ENCODE measurements at places on chromosomes 13 and 19.

DNA sequence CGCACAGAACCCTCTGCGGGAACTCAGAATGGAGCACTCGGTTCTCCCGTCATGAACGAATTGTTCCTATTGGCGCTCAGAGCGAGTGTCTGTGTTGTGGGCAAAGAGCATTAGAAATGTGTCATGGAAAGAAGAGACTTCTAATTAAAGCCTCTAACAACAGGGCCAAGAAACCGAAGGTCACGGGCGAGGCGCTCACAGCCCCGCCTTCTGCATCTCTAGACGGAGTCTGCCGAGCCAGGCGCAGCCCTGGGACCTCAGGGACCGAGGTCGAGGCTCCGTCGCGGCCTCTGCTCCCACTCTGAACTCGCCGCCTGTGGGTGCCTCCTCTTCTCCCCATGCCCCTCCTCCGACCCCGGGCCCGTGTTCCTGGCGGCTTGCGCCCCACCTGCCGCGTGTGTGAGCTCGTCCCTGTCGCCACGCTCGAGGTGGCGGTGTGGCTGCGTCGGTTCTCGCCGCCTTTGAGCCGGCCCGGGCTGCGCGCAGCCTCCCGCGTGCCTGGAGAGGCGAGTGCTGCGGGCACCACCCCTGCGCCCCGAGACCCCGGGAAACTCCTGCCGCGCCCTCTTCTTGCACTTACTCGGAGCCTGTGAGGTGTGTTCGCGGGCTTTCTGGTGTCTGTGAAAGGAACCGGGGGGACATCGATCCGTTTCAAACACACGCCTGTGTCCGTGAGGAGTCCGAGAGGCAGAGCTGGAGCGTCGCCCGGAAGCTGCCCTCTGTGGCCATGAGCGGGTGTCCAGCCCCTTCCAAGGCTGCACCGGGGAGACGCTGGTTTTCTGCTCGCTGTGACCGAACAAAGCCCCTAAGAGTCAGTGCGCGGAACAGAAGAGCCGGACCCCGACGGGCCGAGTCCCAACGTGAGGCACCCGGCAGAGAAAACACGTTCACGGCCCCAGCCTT, 45.4 kb upstream of the SPACA7 start:
- DNase-seq = no peak

- DNase-seq = no peak
These were observed 244.5 kb downstream of the OXGR1 start for GRCh38 chr13:96749825-96750224.

DNA sequence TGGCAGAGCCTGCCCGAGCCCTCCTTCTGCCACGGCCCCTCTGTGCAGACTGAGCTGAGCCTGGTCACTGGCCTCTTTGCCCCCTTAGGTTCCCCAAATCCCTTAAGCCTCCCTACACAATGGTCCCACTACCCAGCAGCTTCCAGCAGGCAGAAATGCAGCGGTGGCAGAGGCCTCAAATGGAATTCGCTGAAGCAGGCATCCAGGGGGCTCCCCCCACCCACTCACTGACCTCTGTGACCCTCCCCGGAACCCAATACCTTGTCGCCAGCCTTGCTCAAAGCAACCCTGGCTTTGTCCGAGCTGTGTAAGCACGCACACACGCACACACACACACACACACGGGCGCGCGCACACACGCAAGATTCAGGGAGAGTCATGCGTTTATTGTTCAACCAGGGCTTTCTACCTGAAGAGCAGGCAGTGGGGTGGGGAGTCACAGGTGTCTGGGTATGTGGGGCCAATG, at the start of gene LIM2:
Gene LIM2 (minus strand): TSS at position 51 of the 466 bp plus-strand sequence. CDS start 531 bp downstream, outside the sequence.
- no peak for DNase-seq

DNA sequence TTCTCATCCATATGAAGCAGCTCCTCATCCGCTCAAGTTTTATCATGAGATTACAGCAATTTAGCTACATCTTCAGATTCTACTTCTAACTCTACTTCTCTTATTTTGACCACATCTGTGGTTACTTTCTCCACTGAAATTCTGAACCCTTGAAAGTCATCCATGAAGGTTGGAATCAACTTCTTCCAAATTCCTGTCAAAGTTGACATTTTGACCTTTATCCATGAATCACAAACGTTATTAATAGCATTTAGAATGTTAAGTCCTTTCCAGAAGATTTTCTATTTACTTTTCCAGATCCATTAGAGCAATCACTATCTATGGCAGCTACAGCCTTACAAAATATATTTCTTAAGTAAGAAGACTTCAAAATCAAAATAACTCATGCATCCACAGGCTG, 421.7 kb upstream of the GPC6 start:
- DNase-seq = no peak

- no peak for DNase-seq
These were observed 30.3 kb upstream of the EHD2 start for GRCh38 chr19:47682939-47683338.

- DNase-seq = no peak
These were observed 10.5 kb downstream of the MYCBP2 start for GRCh38 chr13:77316430-77316829.

DNA sequence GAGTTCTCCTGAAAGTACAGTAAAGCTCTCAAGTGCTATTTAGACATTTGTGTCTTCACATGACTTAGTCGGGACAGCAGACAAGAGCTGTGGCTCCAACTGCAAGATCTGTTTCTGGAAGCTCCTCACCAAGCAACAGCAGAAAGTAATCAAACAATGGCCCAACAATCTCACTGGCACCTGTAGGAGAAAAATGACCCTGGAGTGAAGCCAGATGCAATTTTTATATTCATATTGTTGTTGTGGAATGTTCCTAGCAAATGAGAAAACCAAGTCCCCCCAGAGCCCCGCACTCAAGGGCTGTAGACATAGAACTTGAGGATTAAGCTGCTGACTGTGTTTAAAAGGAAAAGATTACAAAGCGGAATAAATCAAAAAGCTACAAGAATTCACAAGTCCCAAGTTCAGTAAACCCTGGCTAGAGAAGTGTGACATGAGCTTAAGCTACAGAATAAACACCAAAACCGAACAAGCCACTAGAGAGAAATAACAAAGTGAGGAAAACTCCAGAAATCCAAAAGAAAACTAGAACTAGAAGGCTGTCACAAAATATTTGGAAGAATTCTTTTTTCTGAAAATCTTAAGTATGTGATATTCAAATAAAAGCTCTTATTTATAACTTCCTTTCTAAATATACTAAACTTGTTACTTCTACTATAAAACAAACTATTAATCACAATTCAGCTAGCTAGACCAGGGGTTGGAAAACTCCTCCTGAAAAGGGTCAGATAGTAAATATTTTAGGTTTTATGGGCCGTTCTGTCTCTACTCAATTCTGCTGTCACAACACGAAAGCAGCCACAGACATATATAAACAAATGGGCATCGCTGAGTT, 454.5 kb downstream of the SUCLA2 start:
- DNase-seq = no peak

DNA sequence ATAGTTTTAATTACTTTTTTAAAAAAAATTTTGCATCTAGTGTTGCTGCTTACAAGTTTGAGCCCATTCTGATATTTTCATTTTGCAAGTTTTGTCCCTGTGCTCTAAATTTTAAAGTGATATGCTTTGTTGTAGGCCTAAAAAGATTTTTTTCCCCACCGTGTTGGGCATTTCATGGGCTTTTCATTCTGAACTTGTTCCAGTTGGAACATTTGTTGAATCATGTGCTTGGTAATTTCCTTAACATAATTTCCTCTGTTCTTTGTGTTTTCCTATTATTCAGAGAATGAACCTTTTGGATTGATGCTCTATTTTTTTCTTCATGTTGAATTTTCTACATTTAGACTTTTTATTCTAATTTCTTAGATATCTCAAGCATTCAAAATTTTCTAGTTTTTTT, 206.4 kb upstream of the SPRY2 start:
- no peak for DNase-seq

DNA sequence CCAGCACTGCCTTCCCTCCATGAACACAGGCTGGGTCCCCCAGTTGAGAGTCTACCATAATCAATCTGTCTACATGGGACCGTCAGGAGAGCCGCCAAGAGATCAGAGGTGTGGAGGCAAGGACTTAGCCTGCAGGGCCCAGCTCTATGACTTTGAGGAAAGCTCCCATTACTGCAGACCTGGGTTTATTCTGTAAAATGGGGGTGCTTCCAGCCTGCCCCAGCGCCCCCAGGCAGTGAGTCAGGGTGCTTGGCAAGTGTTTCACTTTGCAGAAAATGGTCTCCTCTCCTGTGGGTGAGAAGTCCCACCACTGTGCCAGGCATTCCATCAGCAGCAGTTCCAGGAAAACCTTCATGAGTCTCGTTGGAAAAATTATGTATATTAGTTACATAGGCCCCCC, 75.5 kb upstream of the VSTM2B start:
- no peak for DNase-seq

GRCh38 chr19:39133431-39134270, 8.1 kb downstream of the PAK4 start:
- peak; percentile 61 for DNase-seq

DNA sequence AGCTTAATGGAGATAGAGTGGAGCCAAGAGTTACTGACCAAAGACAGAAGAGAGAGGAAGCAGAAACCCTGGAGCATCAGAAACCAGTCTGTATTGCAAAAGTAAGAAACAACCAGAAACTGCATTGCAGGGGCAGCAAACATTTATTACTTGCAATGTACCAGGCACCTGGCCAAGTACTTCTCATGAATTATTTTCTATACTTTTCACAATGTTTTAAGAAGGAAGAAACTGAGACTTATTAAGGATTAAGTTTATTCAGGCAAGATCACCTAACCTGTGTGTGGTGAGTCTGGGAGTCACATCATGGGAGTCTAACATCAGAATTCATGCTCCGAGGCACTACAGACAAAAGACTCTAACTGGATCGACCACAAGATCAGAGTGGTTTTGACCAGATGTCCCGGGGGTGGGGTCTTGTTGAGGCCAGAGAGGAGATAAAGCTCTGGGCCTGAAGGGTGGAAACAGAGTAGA, 47.4 kb downstream of the TNFRSF19 start:
- no peak for DNase-seq

DNA sequence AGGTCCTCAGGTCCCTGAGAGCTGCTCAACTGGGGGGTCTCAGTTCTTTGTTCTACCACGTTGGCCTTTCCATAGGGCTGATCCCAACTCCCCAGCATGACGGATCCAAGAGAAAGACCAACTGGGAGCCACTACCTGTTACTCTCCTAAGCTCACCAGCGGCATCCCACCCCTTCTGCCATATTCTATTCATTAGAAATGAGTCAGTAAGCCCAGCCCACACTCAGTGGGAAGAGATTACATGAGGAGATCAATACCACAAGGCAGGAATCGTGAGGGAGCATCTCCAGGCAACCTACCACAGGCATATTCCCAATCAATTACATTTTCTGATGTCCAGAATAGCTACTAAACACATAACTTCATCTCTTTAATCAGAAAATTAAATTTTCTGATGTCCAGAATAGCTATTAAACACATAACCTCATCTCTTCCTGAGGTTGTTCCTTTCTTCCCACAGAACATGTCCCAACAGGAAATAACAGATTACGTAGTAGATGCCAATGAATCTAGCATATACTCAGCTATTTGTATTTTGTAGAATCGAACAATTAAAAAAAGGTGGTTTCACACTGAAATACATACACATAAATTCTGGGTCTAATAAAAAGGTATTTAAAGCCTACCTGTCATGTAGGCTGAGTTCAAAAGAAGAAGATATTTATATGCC, 708.1 kb upstream of the ARGLU1 start:
- no peak for DNase-seq

DNA sequence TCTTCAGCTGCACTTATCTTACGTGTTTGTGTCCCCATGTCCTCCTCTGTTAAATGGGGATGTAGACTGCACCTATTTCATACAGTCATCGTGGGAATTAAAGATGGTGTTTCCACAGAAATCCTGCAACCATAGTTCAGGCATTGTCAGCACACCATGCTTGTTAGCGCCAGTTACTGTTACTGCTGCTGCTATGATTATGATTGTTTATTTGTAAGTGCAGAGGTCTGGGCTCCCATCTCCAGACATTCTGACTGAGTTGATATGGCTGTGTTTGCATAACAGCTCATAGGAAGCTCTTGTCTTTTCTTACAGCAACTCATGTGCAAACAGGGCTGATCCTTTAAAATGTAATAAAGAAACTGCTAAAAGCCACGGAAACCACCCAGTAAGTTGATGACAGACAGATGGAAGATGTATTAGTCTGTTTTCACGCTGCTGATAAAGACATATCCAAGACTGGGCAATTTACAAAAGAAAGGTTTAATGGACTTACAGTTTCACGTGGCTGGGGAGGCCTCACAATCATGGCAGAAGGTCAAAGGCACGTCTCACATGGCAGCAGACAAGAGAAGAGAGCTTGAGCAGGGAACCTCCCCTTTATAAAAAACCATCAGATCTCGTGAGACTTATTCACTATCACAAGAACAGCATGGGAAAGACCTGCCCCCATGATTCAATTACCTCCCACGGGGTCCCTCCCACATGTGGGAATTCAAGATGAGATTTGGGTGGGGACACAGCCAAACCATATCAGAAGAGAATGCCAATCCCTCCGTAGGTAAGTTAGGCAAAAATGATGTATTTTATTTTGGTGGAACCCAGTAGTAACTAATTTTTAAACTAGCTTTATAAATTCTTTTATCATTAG, 1.6 kb downstream of the ZSCAN5A start:
- DNase-seq = no peak

DNA sequence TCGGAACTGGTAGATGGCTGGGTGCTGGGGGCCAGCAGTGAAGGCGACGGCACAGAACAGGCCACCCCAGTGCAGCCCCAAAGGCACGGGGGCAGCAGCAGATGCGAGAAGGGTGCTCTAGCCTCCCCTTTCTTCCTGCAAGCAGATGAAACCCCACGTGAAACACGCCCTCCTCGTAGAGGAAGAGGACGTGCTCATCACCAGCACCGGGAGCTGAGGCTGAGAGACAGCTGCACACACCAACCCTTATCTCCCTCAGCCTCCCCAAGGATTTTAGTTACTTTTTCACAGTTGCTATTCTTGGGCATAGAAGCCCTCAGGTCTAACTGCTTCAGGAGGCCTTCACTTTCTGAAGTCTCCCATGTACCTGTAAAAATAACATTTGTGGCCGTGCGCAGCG, 11.9 kb downstream of the ZNF787 start:
- DNase-seq = no peak

- DNase-seq = no peak
These were observed 34.0 kb downstream of the PIN1 start for GRCh38 chr19:9868983-9869617.

- no peak for DNase-seq
These were observed 2.7 kb downstream of the C2CD4C start for GRCh38 chr19:406135-406781.

DNA sequence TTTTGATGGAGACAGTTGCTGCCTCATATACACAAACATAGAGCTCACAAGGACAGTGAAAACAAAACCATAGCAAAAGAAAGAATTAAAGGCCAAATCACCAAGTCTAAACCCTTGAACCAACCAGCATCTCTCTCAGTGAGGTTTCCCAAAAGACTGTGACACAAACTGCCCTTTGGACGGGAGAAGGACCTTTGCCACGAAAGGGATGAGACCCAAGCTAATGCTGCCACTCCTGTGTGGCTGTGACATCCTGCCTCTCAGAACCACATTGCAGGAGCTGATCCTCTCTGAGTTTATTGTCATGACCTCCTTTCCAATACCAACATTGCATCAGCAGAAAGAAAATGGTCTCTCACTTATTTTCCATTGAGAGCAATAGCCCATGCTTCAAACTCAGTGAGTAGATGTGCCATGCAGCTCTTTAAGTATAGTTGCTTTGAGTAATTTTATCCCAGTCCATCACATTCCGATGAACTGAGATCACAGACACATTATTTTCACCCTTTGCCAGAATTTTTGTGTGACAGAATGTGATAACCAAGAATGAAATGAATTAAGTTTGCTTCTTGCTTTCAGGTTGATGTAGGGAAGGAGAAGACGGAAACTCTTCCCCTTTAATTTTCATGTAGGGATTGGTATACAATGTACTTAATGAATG, 133.5 kb upstream of the IRS2 start:
- no peak for DNase-seq

All from pancreas (tissue), 10 donors.